ENCODE measurements at places on chromosomes 5 and 9.

- no peak for DNase-seq
Measured at GRCh38 chr9:25861421-25861820, 183.2 kb upstream of the TUSC1 start.

GRCh38 chr5:56688402-56688801 lies 126.9 kb upstream of the MAP3K1 start:
- DNase-seq: no peak

- DNase-seq: no peak
Measured at GRCh38 chr9:98453589-98454311, 198.3 kb upstream of the TBC1D2 start.

DNA sequence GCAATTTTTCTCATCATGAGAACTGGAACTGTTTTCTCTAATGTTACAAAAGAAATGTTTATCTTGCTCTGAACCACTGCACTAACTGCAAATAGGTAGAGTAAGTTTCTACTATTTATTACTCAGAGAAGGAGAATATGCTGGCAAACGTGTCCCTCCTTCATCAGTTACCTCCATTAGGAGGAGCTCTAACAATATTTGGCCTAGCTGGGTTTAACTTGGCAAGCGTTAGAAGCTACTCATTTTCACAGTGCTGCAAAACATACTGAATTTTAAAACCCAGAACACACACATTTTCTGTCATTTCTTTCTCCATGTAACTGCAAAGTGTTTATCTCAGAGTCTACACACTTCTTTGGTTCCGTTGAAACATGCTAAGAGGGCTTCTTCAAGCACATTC lies 101.0 kb upstream of the GABRG2 start:
- DNase-seq: no peak

GRCh38 chr5:52989781-52990527 lies 802 bp downstream of the ITGA2 start:
- peak; percentile 31 for DNase-seq

Data from 8988T (cell line).